Osteocyte (in vitro differentiated cells): ENCODE measurements at places on chromosomes 5 and 9. TPM values are rescaled to one million over a fixed set of nuclear protein-coding genes. Genes with fewer than 3 reads are reported as not detected.

Gene GPX8
- total RNA-seq, result 139 and 154 TPM in 2 replicates

- H3K36me3 ChIP-seq, result no peaks in the 10 kb centered on the region
- no peak overlapping the region for H3K27ac ChIP-seq
- no peak for DNase-seq
- H3K4me3 ChIP-seq, result no peak overlapping the region
- no peaks in the 10 kb centered on the region for H3K27me3 ChIP-seq
Measured at GRCh38 chr5:25334350-25334749, 689.6 kb upstream of the CDH10 start.

DNA sequence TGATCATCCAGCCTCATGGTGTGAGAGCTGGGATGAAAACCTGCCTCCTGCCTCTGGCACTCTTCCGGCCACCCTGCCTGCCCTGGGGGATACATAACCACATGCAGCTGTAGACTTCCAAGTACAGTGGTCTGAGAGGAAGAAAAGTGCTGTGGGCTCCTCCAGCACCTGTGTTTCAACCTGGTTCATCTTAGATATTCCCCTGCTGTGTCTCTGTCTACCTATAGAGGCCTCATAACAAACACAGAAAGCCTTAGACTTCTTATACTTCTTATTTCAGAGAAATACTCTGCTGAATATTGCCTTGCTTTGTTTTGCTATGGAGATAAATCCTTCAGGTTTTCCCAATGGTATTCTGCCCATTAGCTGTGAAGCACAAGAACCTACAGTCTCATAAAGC, 19.6 kb upstream of the TNFAIP8 start:
- H3K27me3 ChIP-seq, result no peaks in the 10 kb centered on the region
- H3K27ac ChIP-seq, result no peak overlapping the region
- peaks cover 13% of the 10 kb centered on the region for H3K4me1 ChIP-seq
- H3K4me3 ChIP-seq, result no peak overlapping the region

DNA sequence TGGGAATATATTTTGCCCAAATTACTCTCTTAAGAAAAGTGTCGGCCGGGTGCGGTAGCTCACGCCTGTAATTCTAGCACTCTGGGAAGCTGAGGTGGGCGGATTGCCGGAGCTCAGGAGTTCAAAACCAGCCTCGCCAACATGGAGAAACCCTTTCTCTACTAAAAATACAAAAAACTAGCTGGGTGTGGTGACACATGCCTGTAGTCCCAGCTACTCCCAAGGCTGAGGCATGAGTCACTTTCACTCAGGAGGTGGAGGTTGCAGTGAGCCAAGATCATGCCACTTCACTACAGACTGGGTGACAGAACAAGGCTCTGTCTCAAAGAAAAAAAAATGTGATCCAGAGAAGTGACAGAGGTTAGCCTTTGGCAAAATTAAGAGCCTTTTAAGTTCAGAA, 26.4 kb upstream of the TMEM171 start:
- no peak overlapping the region for H3K4me3 ChIP-seq
- peak overlapping the region; percentile 76 for H3K27ac ChIP-seq
- peaks cover 28% of the 10 kb centered on the region for H3K36me3 ChIP-seq
- no peak for DNase-seq

DNA sequence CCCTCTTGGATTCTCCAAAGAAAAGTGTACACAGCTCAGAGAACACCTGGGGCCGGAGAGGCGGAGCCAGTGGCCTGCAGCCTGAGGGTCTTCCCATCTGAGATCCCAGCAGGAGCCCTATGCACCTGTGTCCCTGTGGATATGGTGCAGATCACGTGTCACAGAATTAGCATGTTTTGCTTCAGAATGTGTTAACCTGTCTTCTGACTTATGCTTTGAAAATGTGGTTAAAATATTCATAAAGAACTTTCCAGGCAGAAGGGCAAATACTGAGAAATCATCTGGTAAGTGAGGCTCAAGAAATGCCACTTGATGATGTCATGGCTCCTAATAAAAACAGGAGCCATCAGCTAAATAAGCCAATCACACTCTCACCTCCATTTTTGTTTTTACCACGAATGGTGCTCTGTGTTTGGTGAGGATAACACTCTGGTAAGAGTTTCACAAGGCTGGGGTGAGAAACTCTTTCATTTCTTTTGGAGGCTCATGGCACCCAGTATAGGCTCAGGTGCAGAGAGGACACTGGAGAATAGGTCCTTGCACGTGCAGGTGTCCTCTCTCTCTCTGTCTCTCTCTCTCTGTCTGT, 279.8 kb downstream of the FSTL4 start:
- no peaks in the 10 kb centered on the region for H3K4me1 ChIP-seq
- H3K4me3 ChIP-seq, result no peak overlapping the region
- H3K27me3 ChIP-seq, result peaks cover 30% of the 10 kb centered on the region
- no peaks in the 10 kb centered on the region for H3K36me3 ChIP-seq
- no peak overlapping the region for H3K27ac ChIP-seq
- no peak for DNase-seq

DNA sequence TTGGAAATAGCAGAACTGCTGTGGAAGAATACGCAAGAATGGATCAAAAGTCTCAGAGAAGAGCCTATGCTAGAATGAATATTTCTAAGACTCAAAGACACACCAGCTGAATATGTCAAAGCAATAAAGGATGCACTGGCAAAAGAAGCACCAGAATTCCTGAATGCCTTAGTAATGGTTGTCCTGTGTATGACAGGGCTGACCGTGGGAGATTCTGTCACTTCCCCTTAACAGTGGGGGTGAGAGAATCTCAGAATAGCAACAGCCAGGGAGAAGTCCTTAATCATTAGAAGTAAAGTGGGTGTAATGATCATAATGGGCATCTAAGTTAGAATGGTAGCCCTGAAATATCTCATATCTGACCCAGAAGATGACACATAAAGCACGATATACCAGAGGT, 14.6 kb upstream of the PRR16 start:
- no peak overlapping the region for H3K27ac ChIP-seq
- no peaks in the 10 kb centered on the region for H3K36me3 ChIP-seq
- peaks cover 50% of the 10 kb centered on the region for H3K4me1 ChIP-seq

DNA sequence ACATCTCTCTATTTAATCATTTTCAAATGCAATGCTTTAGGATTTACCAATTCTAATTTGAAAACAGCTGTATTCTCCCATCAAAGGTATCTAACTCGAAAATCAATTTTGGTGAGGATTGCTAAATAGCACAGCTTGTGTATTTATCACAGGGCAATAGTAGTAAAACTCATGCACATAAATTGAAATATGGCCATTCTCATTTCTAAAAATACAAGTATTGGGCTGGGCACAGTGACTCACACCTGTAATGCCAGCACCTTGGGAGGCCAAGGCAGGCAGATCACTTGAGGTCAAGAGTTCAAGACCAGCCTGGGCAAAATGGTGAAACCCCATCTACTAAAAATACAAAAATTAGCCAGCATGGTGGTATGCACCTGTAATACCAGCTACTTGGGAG, 164.8 kb upstream of the RASA1 start:
- no peaks in the 10 kb centered on the region for H3K36me3 ChIP-seq
- peaks cover 15% of the 10 kb centered on the region for H3K4me1 ChIP-seq
- H3K27ac ChIP-seq, result no peak overlapping the region
- no peak for DNase-seq
- H3K27me3 ChIP-seq, result no peaks in the 10 kb centered on the region
- H3K4me3 ChIP-seq, result no peak overlapping the region

Gene OTP
- not detected in 2 replicates for total RNA-seq
